ENCODE measurements at places on chromosomes 2 and 18.

DNA sequence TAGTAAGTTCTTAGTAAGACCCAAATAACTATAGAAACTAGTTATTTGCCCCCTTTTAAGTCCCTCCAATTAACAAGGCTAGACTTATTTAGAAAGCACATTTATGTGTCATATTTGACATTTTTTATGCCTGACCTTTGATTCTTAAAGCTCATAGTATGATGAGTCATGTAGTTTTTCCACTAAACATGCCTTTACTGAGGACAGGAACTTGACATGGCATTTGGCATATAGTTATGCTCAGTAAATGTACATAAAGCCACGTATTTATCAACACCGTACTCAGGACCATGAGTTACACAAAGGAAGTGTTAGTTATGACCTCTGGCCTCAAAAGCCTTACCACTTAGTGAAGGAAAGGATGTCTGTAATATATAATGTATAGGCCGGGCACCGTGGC lies 78.9 kb downstream of the GNAL start:
- DNase-seq: no peak

GRCh38 chr2:54595999-54596902 lies 127.2 kb upstream of the EML6 start:
- no peak for DNase-seq

- DNase-seq: no peak
Observed at GRCh38 chr2:26559556-26559955, 81.6 kb downstream of the CIB4 start.

- DNase-seq: no peak
Observed at GRCh38 chr2:172429301-172429968, 2.0 kb downstream of the ITGA6 start.

DNA sequence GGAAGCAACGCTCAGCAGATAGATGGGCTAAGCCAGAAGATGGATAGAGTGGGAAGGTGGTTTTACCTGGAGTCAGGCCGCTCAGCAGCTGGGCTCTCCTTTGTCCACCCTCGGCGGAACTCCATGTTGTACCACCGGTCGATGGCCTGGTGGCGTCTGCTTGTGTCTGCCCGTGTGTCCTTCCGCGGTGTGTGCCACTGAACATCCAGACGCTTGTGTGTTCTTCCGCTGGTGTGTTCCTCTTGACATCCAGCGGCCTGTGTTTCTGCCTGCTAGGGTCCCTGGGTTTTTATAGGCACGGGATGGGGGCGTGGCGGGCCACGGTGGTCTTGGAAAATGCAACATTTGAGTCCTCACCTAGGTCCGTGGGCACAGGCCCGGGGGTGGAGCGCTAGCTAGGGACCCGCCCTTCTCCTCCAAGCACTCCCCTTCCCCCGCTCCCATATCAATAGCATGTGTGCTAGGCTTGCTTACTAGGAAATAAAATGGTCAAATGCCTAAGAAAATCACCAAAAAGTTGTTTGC lies 1431.7 kb upstream of the ACVR2A start:
- DNase-seq: no peak

- no peak for DNase-seq
Observed at GRCh38 chr2:119732601-119733164, 27.0 kb upstream of the PTPN4 start.

DNA sequence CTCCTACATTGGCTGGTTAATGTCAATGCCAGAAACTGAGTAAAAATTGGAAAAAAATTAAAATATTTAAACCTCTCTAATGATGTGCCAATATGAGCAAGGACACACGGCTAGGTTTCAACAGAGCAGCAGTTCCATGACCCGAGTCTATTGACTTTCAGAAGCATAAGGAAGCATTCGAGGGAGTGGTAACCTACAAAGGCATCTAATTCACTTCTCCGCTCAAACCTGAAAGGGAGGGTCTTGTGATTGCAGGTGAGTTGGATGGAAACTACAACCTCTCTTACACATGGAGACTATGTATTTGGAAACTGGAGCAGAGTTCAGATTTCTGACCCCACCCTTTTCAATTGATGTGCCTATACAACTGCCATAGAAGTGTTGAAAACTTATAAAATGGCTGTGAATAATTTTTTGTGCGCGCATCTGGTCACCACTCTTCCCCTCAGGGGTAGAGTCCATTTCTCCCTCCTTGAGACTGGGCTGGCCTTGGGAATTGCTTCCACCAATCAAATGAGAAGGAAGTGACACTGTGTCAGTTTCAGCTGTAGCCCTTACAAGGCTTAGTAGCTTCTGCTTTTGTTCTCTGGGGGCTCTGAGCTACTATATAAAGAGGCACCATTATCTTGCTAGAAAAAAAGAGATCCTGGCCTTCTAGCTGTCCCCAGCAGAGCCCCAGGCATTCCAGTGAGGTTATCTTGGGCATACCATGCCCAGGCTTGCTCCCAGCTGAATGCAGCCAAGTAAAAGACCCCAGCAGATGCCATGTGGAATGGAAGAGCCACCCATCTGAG lies 278.0 kb downstream of the EPHA4 start:
- DNase-seq: no peak

- no peak for DNase-seq
Observed at GRCh38 chr2:135494503-135494902, 36.5 kb downstream of the ZRANB3 start.

DNA sequence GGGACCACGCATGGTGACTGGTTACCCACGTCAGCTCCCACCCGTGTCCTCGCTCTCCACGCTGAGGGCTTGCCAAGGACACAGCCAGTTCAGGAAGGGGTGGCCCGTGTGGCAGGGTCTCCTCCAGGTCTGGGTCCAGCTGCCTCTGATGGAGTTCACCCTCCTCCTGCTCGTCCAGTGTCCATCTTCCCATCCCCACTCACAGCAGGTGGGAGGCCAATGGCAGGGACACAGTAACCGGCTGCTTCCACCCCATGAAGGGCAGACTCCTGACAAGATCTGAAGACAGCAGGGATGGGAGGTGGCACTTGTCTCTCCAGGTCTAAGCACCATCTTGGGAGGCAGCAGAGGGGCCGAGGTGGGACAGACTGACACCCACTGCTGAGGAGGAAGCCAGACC lies 106.4 kb downstream of the NDUFA10 start:
- DNase-seq: no peak

GRCh38 chr18:55737781-55738468 lies 149.9 kb upstream of the TCF4 start:
- no peak for DNase-seq

GRCh38 chr2:134420920-134421319 lies 167.0 kb downstream of the MGAT5 start:
- DNase-seq: no peak

- no peak for DNase-seq
Observed at GRCh38 chr18:32355896-32356295, 114.8 kb downstream of the GAREM1 start.

GRCh38 chr2:117820444-117820843 lies 6.0 kb downstream of the DDX18 start:
- DNase-seq: no peak

GRCh38 chr2:134307334-134307733 lies 53.5 kb downstream of the MGAT5 start:
- DNase-seq: no peak

- DNase-seq: no peak
Observed at GRCh38 chr2:160741271-160741670, 247.7 kb upstream of the RBMS1 start.

DNA sequence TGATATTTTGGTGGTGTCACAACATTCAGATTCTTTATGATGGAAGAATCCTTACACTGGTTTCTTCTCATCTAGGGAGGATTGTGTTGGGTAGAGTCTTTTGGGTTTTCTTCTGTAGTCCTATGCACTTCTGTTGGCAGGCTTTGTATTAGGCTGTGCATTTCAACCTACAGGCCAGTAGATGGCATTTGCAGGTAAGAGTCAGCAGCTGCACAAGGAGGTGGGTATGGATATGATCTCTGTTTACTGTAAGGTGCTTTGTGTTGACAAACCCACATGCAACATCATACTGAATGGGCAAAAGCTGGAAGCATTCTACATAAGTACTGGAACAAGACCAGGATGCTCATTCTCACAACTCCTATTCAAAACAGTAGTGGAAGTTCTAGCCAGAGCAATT lies 656.8 kb downstream of the METTL4 start:
- no peak for DNase-seq

DNA sequence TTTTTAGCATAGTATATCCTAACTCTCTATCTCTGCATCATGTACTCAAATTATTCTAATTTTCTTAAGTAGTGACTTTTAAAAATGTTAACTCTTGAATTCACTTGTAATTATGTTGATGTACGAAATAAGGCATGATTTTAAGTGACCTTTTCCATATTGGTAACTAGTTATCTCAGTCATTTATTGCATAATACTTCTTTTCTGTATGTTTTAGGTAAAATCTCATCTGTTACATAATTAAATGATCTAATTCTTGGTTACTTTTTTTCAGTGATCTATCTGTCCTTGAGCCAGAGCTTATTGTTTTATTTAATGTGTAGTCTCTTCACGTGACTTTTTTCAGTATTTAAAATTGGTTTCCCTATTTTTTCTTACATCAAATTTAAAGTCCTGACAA lies 4.8 kb upstream of the UBE2E3 start:
- DNase-seq: no peak

- no peak for DNase-seq
Observed at GRCh38 chr2:216875862-216876261, 16.0 kb upstream of the TNP1 start.

- DNase-seq: no peak
Observed at GRCh38 chr2:65228263-65228750, 676 bp downstream of the ACTR2 start.

GRCh38 chr2:60459851-60460250 lies 93.6 kb downstream of the BCL11A start:
- DNase-seq: no peak

DNA sequence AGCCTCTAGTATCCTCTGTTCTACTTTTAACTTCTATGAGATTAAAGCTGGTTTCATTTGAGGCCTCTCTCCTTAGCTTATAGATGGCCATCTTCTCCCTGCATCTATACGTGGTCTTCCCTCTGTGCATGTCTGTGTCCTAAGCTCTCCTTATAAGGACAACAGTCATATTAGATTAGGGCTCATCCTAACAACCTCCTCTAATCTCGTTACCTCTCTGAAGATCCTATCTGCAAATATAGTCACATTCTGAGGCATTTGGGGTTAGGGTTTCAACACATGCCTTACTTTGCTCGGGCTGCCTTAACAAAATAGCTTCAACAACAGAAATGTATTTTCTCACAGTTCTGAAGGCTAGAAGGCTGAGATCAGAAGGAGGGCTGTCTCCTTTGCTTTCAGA lies 11.6 kb upstream of the APOB start:
- DNase-seq: no peak

DNA sequence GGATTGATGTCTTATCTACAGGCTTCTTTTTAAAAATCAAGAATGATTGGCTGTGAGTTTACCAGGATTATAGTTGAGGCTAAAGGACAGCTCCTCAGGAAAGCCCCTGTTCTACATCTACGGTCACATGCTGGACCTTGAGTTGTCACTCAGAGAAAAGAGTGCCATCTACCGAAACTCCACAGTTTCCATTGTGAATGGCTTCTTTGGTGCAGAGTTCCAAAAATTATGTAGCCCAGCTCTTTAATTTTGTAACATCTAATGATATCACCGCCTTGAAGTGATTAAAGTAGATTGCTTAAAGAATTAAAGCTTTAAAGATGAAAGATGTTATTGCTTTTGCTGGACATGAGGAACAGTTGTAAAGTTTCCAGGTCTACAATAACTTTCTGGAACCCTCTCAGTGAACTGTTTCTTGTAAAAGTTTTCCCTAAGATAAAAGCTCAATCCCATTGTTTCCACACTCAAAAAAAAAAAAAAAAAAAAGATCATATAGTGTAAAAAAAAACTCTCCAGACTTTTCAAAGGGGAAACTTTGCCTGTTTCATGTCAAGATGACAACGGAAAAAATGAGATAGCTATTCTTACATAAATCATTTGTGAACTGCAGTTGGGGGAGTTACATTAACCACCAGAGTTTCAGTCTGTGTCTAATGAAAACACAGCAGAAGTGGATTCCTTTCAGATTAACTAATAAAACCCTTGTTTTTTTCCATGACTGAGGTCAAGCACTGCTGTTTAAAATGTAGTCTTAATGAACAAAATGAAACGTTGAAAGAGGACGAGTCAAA lies 4.3 kb downstream of the COL3A1 start:
- DNase-seq: no peak

DNA sequence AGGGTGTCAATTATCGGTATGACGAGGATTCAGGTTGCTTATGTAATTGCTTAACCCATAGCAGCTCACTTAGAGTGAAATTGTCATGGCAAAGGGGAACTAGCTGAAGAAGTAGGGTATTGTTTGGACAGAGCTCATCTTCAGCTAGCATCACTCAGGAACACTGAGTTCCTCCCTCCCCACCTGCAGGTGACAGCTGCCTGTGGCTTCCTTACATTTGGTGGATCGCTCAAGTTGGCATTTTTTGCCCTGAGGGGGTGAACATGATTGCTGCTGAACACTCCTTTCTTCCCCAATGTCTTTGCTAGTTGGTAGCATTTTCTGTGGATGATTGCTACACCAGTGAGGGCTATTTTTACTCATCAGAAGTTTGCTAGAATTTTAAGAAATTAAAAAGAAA lies 86.7 kb upstream of the THUMPD2 start:
- no peak for DNase-seq

- no peak for DNase-seq
Observed at GRCh38 chr2:145815933-145816332, 1296.0 kb upstream of the ZEB2 start.

- no peak for DNase-seq
Observed at GRCh38 chr18:39909706-39910105, 2045.3 kb upstream of the PIK3C3 start.

- DNase-seq: no peak
Observed at GRCh38 chr2:68741238-68741637, 6.6 kb downstream of the ARHGAP25 start.

DNA sequence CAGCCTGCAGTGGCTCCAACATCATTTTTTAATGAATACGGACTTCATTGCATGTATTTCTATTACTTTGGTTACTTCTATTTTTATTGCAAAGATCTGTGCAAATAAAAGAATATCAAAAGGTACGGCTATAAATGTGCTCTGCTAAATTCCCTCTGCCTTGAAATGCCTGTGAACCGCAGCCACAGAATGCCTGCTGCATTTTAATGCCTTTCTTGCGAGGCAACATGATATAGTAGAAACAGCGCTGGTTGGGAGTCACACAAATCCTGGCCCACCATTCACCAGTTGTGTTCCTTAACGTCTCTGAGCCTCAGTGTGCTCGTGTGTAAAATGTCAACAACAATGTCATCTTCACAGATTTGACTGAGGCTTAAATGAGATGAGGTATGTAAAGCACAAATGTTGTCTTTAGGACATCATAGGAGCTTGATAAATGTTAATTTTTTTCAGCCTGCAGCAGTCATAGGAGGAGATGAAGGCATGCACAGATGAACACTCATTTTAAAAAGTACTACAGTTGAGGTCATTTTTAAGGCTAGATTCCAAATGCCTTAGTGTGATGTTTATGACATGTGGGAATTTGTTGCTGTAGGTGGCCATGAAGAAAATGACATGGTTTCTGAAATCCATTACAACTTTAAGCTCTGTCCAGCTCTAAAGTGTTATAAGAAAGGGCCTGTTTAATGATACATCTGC lies 187.6 kb upstream of the NRP2 start:
- DNase-seq: no peak

GRCh38 chr2:181041661-181042060 lies 61.3 kb downstream of the UBE2E3 start:
- DNase-seq: no peak

Data from NCI-H1048 (cell line).